ENCODE measurements at places on chromosomes 2 and 18. TPM values are rescaled to one million over a fixed set of nuclear protein-coding genes. Genes with fewer than 3 reads are reported as not detected.

SRD5A2 gene
- total RNA-seq, result 11.4 TPM

PIEZO2 gene
- 49.3 TPM for total RNA-seq

ITGA4 gene
- 60.7 TPM for total RNA-seq

CDCA7 gene
- total RNA-seq, result 2.9 TPM

IL1R2 gene
- total RNA-seq, result 1.3 TPM

PARD3B gene
- total RNA-seq, result 27.1 TPM

HOXD12 gene
- total RNA-seq, result not detected

SERPINB2 gene
- 19.6 TPM for total RNA-seq

ACADL gene
- total RNA-seq, result 0.16 TPM

FAM237A gene
- not detected for total RNA-seq

HK2 gene
- 54.0 TPM for total RNA-seq

NEB gene
- total RNA-seq, result 0.16 TPM

SCG2 gene
- 0.32 TPM for total RNA-seq

EIF2AK3 gene
- 26.1 TPM for total RNA-seq

HOXD4 gene
- total RNA-seq, result 10.5 TPM

LYPD6 gene
- total RNA-seq, result 9.0 TPM

OXER1 gene
- total RNA-seq, result 0.32 TPM

IL1A gene
- total RNA-seq, result not detected

DTNB gene
- total RNA-seq, result 9.4 TPM

TRABD2A gene
- total RNA-seq, result 0.36 TPM

CD8B2 gene
- not detected for total RNA-seq

DNPEP gene
- 95.2 TPM for total RNA-seq

LYPD6B gene
- 18.6 TPM for total RNA-seq

GPAT2 gene
- total RNA-seq, result 10.2 TPM

All from hair follicle dermal papilla cell (primary cell).